Chondrocyte (in vitro differentiated cells): ENCODE measurements at places on chromosomes 2 and 18. TPM values are rescaled to one million over a fixed set of nuclear protein-coding genes. Genes with fewer than 3 reads are reported as not detected.

- no peaks in the 10 kb centered on the region for H3K36me3 ChIP-seq
- no peaks in the 10 kb centered on the region for H3K4me1 ChIP-seq
- H3K27ac ChIP-seq = no peak overlapping the region
- H3K27me3 ChIP-seq = no peaks in the 10 kb centered on the region
Observed at GRCh38 chr2:223161873-223162458, 110.0 kb downstream of the KCNE4 start.

DNA sequence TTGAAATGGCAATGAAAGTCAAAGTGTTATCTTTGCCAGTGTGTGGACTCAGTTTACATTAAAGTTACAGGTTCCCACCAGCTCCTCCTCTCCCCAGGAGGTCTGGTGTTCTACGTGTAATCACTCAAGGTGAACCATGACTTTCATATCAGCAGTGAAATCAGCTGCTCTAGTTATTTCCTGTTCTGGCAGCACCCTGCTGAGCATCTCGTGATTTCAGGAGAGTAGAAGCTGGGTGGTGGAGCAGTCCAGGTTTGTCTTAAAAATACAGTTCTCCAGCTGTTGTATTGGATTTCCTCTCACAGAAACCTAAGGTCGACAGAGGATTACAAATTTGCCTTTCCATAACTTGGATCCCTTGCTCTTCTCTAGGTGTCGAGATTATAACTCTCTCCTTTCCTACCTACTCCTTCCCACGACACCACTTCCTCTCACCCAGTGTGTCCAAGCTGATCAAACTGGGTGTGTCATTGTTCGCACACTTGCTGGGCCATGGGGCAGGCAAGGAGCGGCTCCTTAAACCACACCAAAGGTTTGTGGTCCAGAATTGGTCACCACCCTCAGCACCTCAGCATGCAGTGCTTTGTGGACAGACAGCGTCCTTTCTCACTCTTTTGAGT lies 13.0 kb upstream of the ARHGAP25 start:
- no peaks in the 10 kb centered on the region for H3K27me3 ChIP-seq
- peaks cover 2% of the 10 kb centered on the region for H3K4me1 ChIP-seq
- H3K36me3 ChIP-seq = no peaks in the 10 kb centered on the region
- no peak overlapping the region for H3K4me3 ChIP-seq

DNA sequence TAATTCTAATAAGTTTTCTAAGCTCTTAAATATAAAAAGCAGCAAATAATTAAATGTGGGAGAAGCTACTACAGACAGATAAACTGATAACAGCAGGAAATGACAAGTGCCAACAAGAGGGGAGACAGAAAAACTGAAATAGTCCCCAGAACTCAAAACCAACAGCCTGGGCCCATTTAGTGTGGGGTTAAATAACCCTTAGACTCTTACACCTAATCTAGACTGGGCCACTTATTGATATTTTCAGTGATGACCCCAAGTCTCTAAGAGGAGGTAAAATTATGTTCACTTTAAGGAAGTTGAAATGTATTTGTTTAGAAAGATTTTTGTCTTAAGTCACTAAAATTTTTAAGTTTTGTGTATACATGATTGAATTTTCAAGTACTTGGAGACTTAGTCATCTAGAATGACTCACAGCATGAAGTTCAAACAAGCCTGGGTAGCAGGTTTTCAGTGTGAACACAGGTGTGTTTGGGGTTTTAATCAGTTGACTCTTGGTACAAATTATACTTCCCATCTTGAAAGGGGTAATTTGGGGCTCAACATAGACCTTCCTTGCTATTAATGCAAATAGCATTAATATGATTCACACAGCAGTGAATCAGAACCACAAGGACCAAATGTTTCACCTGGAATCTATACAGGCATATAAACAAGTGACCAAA lies 54.9 kb upstream of the MYO3B start:
- H3K4me3 ChIP-seq = no peak overlapping the region
- no peak for DNase-seq
- H3K27me3 ChIP-seq = no peaks in the 10 kb centered on the region
- peaks cover 16% of the 10 kb centered on the region for H3K4me1 ChIP-seq

- H3K36me3 ChIP-seq = peaks cover 2% of the 10 kb centered on the region
- no peak overlapping the region for H3K4me3 ChIP-seq
- peaks cover 2% of the 10 kb centered on the region for H3K27me3 ChIP-seq
- H3K27ac ChIP-seq = no peak overlapping the region
Observed at GRCh38 chr2:57759131-57759530, 287.5 kb upstream of the VRK2 start.

GRCh38 chr2:47629501-47630460 lies 153.2 kb upstream of the MSH6 start:
- no peak overlapping the region for H3K27ac ChIP-seq
- DNase-seq = no peak
- H3K4me3 ChIP-seq = no peak overlapping the region
- H3K4me1 ChIP-seq = peaks cover 27% of the 10 kb centered on the region
- H3K27me3 ChIP-seq = peaks cover 4% of the 10 kb centered on the region

DNA sequence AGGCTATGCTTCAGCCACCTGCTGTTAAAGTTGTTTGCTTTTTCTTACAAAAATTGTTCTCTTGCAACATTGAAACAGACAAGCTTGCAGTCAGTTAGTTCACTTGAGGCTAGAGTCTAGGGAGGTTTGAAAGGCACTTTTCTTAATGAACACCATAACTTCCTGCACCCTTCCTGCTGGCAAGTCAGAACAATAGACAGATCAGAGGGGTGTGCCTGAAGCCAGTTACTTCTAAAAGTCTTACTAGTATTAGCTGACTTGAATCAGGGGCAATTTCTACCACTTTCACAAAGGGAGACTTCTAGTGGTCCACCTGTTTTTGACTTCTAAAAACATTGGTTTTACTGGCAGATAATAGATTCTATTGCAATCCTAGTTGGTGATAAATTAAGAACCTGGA lies 367.4 kb upstream of the CDH20 start:
- peaks cover 10% of the 10 kb centered on the region for H3K27me3 ChIP-seq
- no peak overlapping the region for H3K27ac ChIP-seq
- H3K4me1 ChIP-seq = peaks cover 4% of the 10 kb centered on the region

- H3K27ac ChIP-seq = peak overlapping the region; percentile 37
- H3K36me3 ChIP-seq = peaks cover 14% of the 10 kb centered on the region
- peak overlapping the region; percentile 76 for H3K4me3 ChIP-seq
- no peaks in the 10 kb centered on the region for H3K27me3 ChIP-seq
- no peak for DNase-seq
Observed at GRCh38 chr2:241703032-241703604, 1.3 kb downstream of the ING5 start.

- no peak overlapping the region for H3K27ac ChIP-seq
- no peaks in the 10 kb centered on the region for H3K36me3 ChIP-seq
- DNase-seq = no peak
- no peak overlapping the region for H3K4me3 ChIP-seq
- no peaks in the 10 kb centered on the region for H3K4me1 ChIP-seq
- H3K27me3 ChIP-seq = peaks cover 4% of the 10 kb centered on the region
Observed at GRCh38 chr2:122384768-122385333, 629.4 kb downstream of the TSN start.

HTR2B gene
- total RNA-seq = 0.69 to 0.85 TPM in 2 of 3 replicates, not detected in the other

FBXO15 gene
- total RNA-seq = 0.57 to 0.95 TPM (median 0.92 TPM) in 3 replicates
